ENCODE measurements at places on chromosomes 11 and 22. TPM values are rescaled to one million over a fixed set of nuclear protein-coding genes. Genes with fewer than 3 reads are reported as not detected.

The MUC6 gene
- polyA plus RNA-seq, result 0.54 TPM

The ACTN3 gene
- polyA plus RNA-seq, result 3.8 TPM

The MS4A3 gene
- polyA plus RNA-seq, result 1.4 TPM

The CERK gene
- 37.3 TPM for polyA plus RNA-seq

The APOA4 gene
- polyA plus RNA-seq, result not detected

The PIH1D2 gene
- polyA plus RNA-seq, result 8.7 TPM

Data from right lung (tissue), 10 donors.